ENCODE measurements at places on chromosomes 6 and 20.
A peak's percentile ranks its signal among the peaks of the same experiment; 100 is the strongest.

DNA sequence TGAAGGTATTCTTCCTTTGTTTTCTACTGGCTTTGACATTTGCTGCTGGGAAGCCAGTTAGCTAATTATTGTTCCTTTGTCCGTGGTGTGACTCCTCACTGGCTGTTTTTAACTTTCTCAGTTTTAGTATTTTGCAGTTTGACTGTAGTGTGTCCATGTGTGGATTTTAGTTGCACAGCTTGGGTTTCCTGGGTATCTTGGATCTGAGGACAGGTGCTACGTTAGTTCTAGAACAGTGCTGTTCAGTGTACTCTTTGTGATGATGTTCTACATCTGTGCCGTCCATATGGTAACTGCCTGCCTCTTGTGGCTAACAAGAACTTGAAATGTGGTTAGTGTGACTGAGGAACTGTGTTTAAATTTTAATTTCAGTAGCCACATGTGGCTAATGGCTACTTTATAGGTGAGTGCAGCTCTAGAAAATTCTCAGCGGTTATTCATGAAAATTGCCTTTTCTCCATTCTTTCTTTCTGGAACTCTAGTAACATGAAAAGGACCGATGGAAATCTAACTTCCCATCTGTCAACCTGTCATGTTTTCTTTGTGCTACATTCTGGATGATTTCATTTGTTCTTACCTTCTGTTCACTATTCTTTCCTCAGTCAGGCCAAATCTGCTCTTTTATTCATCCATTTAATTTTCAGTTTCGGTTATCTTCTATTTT, 7.4 kb downstream of the SNX9 start:
- no peak for DNase-seq

DNA sequence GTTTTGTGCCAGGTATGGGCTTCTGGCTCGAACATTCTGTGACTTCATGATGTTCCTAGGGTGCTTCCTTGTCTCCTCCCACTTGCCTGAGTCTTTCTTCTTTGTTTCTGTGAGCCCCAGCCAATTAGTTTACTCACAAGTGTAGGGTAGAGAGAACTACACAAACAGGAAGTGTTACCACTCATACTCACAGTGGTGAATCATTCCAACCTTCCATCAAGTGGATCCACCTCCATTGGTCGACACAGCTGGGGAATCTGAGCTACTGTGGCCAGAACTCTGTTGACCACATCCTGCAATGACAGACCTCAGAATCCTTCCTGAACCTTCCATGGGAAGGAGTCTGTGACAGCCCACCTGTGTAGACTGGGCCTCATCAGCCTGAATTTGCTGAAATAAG, 76.8 kb downstream of the UNC5CL start:
- DNase-seq, result peak; percentile 69

GRCh38 chr20:4891190-4891763, 110.0 kb downstream of the SLC23A2 start:
- no peak for DNase-seq

- peak; percentile 25 for DNase-seq
Observed at GRCh38 chr20:19789009-19789408, 31.0 kb downstream of the RIN2 start.

- DNase-seq, result no peak
Observed at GRCh38 chr20:37903317-37904007, 535 bp downstream of the VSTM2L start.

- peak; percentile 29 for DNase-seq
Observed at GRCh38 chr6:74409447-74409846, 713.4 kb downstream of the CD109 start.

GRCh38 chr6:42025066-42025844, 25.1 kb upstream of the TAF8 start:
- DNase-seq, result no peak

GRCh38 chr6:53910834-53911233, 116.0 kb downstream of the LRRC1 start:
- no peak for DNase-seq

DNA sequence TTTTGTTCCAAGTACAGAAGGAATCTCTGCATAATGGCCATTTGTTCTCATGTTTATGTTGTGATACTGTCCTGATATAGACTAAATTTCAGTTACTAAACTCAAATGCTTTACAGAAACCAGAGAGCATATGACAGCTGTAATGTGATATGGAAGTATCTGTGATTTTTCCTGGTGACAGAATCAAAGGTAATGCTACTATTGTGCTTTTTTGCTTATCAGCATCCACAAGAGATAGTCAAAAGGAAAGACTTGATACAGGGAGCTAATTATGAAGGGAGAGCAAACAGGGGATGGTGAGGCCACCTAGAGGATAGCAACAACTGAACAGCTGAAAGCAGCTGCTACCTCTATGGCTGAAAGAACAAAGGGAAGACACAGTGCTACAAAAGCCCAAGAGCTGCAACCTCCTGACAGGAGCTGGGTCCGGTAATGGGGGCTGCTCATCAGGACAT, 181.4 kb downstream of the PHF3 start:
- DNase-seq, result peak; percentile 82

- DNase-seq, result peak; percentile 26
Observed at GRCh38 chr20:21832442-21833385, 127.2 kb downstream of the PAX1 start.

GRCh38 chr20:64210656-64211369, 44.7 kb upstream of the PCMTD2 start:
- DNase-seq, result no peak

DNA sequence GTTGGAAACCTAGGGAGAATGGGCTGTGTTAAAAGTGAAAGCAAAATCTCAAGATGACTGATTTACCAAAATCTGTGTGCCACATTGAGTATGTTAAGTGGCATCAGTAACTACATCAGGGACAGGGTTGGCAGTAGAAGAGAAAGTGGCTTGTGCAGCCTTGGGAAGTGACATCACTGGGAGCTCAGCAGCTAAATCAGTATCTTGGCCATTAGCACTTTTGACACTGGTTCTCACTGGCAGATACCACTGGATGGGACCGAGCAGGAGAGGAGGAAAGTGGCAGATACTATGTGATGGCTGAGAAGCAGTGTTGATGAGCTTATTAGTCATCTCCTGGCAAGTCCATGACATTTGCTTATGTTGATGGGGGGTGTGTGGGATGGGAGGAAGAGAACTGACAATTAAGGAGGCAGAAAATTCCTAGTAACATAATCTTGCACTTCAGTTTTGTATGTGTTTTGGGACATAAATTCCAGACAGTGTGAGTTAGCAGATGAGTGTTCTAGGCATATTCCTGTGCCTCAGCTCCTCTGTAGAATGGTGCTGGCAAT, 322.2 kb downstream of the SOX4 start:
- DNase-seq, result peak; percentile 82

- peak; percentile 42 for DNase-seq
Observed at GRCh38 chr6:144008120-144008811, at the start of gene PLAGL1. Gene PLAGL1, minus strand, starts transcription at chr6:144008259. Its CDS starts 60,123 bp downstream, at chr6:143948136.

GRCh38 chr6:158584236-158584651, 24.4 kb downstream of the TMEM181 start:
- no peak for DNase-seq

DNA sequence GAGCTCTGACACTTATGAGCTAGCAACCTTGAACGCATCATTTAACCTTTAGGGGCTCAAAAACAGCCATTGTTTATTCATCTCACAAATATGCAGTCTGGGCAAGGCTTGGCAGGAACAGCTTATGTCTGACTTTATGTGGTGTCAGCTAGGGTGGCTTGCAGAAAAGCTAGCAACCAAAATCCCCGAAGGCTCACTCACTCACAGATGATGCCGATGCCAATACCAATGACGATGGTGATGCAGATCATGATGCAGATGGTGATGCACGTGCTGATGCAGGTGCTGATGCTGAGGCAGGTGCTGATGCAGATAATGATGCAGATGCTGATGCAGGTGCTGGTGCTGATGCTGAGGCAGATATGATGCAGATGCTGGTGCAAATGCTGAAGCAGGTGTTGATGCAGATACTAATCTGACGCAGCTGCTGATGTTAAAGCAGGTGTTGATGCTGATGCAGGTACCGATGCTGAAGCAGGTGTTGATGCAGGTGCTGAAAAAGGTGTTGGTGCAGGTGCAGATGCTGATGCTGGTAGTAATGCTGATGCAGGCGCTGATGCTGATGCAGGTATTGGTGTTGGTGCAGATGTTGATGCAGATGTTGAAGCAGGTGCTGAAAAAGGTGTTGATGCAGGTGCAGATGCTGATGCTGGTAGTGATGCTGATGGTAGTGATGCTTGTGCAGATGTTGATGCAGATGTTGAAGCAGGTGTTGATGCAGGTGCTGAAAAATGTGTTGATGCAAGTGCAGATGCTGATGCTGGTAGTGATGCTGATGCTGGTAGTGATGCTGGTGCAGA, 195.6 kb downstream of the NFATC2 start:
- no peak for DNase-seq

- no peak for DNase-seq
Observed at GRCh38 chr6:169451065-169451838, 197.6 kb upstream of the THBS2 start.

Measured in mesendoderm (in vitro differentiated cells).